ENCODE measurements at places on chromosomes 11 and 22.
A peak's percentile ranks its signal among the peaks of the same experiment; 100 is the strongest.

- no peak for DNase-seq
Observed at GRCh38 chr22:46747646-46748045, 9.6 kb upstream of the CERK start.

DNA sequence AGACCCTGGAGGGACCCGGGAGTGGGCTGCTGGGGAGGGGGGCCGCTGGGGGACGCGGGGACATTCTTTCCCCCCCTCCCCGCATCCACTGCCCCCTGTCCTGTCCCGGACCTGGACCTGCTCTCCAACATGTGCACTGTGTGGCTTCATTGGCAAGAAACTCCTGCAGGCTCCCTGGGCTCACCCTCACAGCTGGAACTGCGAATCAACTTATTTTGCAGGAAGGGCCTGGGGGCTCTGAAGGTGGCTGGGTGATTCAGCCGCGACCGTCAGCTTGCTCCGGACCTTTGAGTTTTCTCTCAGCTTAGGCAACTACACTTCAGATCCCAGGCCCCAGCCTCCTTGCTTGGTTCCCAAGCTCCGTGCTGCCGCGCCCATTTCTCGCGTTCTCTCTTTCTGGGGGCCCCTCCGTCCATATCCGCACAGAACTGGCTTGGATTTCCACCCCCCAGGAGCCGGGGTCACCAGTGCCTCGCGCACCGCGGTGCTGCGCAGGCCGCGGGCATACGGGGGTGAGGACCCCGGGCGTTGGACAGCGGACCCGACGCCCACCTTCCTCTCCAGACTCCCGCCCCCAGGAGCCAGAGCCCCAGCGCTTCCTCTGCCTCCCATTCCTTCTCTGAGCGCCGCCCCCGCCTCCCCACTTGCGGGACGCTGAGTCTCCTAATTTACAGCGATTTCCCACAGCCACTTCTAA is 471 bp upstream of the AHNAK start:
- peak; percentile 51 for DNase-seq

GRCh38 chr22:38953577-38954413 is 3.6 kb upstream of the APOBEC3A start:
- no peak for DNase-seq

GRCh38 chr11:73528013-73528412 is 69.9 kb downstream of the FAM168A start:
- no peak for DNase-seq

DNA sequence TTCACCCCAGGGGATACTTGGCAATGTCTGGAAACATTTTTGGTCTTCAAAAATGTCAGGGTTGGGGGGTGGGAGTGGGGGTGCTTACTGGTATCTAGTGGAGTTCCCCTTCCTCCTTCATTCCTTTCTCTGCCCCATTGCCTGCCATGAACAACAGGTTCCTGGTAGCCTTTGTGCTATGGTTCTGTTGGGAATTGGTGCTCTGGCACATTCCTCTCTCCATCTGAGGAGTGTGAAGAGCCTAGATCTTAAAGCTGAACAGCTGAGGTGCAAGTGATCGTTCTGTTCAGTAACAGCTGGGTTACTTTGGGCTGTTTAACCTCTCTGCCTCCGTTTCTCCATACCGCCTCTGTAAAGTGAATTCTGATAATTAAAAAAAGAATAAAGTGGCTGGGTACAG is 64.3 kb downstream of the C22orf31 start:
- no peak for DNase-seq

DNA sequence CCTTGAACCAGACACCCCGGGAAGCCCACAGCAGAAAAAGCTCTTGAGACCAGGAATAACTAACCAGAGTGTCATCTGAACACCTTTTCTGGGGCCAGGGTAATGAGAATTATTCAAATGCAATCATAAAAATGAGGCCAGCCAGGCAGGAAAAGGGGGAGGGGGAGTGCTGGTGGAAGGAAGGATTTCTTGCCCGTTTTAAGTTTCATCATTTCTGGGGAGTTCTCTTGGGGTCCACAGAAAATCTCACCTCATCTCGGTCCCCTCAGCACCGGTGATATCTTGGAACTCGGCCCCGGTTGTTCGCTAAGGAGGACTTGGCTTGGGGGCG is 495 bp upstream of the PKNOX2 start:
- no peak for DNase-seq

GRCh38 chr11:132848336-132848735 is 684.0 kb downstream of the OPCML start:
- no peak for DNase-seq

DNA sequence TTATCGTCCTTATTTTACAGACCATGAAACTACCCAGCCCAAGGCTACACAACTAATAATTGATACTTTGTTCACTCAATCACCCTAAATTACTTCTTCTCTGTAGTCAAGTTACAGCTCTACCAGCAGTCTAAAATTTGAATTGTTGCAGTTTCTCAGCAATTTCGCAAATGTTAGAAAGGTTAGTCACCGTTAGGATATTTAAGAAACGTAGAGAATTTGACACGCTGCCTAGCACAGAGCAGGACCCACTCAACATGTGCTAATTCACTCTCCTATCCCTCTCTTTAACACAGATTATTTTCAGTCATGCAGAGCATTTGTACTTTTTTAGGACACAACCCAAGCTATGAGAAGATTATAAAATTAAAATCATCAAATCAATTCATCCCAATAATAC is 771.1 kb upstream of the LUZP2 start:
- DNase-seq: no peak

DNA sequence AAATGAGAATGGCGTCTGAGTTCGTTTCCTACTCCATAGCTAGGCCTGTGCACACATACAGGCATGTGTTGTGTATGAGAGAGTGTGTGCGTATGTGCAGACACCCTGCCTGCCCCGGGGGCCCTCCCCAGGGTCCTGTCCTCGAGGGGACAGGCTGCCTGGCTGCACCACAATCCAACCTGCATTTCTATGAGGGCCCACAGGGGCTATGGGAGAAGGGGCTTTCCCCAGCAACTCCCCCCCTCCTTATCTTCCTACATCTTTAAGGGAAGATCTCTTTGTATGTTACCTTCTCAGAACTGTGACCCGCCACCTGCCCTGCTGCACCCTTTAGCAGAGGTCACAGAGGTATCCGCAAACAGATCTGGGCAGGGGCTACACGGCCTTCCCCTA is 14.9 kb downstream of the ADORA2A start:
- no peak for DNase-seq

GRCh38 chr11:204587-205109 is 2.6 kb downstream of the BET1L start:
- DNase-seq: no peak

GRCh38 chr11:16902182-16902581 is 112.0 kb downstream of the PLEKHA7 start:
- DNase-seq: no peak

DNA sequence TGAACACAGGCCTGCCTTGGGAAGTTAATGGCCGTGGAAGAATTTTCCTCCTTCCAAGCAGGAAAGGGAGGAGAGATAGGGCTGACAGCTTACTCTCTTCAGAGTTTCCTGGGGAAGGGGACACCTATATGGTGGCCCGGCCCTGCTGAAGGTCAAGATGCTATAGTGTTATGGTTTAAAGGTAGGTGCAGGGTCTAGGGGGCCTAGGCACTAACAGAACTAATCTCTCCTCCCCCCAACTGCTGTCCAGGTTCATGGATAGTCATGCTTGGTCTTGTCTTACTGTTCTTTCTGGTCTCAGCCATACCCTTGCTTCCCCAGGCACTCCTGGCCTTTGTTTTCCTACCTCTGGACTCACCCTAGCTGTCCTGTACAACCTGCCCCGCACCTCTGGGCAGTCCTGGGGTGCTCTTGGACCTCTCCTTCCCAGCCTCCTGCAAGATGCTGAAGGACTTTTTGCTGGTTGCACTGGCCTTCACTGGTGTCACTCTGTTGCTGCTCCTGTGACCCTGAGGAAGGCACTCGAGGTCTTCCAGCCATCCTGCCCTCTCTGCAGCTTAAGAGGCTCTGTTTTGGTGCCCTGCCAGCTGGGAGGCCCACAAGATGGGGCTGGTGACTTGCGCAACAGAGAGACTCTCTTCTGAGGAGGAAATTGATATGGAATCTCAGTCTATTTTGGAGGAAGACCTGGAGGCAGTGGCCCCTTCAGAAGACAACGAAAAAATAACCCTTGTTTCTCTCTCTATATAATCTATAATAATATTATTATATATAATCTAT is 17.9 kb downstream of the SEC14L3 start:
- DNase-seq: no peak

DNA sequence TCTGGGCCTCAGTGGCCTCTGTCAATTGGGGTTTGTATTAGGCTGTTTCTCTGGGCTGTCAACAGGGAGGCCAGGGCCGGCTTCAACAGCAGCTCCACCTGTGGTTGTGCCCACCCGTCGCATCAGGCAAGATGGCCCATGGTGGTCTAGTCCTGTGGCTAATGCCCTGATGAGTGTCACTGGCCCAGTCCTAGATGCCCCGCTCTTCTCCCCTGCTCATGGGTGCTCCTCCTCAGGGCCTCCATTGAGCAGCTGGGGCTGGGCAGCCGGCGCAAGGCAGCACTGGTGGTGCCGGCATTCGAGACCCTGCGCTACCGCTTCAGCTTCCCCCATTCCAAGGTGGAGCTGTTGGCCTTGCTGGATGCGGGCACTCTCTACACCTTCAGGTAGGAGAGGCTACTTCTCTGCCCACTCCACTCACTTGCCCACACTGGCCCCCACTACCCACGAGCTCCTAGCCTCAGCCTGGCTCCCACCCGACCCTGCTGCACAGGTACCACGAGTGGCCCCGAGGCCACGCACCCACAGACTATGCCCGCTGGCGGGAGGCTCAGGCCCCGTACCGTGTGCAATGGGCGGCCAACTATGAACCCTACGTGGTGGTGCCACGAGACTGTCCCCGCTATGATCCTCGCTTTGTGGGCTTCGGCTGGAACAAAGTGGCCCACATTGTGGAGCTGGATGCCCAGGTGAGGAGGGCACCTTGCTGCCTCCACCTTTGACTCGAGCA is 5.4 kb downstream of the LARGE2 start:
- DNase-seq: no peak

- DNase-seq: peak; percentile 75
Observed at GRCh38 chr22:50146439-50147238, 23.9 kb upstream of the PANX2 start.

DNA sequence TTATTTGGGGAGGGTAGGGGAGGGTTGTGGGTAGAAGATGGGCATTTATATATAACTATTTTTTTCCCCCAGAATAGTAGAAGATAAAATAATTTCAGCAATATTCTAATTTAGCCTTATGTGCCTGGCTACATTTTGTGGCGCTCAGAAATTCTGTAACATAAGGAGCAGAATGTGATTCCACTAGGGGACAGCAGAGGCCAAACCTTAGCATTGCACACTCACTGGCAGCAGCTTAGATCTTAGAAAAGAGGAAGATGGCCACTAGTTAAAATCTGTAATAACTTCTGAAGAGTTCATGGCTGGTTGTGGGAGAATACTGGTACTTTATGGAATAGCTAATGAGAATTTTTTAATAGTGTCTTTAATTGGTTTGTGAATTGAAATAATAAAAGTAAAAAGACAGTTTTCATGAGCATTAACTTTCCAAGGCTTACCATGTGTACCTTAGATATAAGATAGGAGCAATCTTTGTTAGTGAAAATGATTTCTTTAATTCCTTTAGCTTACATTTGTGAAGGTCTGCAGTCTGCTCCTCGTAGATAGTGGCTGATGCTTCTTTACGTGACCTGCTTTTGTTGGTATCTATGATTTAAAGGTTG is 33.1 kb downstream of the DDX10 start:
- peak; percentile 51 for DNase-seq

DNA sequence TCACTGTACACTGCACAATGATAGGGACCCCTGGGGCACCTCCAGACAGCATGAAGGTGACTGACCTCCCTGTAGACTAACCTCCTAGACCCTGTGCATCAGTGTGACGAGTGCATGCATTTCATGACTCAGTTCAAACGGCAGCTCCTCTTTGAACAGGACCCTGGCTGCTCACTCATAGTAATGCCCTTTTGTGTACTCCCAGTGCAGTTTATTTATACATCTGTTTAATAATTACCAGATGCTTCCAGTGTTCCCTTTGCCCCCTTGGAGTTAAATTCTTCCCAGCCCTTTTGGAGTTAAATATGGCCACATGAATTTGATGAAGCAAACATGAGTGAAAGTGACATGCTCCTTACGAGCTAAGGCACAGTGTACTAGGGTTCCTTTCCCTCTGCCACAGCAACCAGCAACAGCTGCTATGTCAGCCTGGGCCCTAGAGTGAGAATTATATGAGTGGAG is 72.4 kb downstream of the PANX1 start:
- peak; percentile 84 for DNase-seq

DNA sequence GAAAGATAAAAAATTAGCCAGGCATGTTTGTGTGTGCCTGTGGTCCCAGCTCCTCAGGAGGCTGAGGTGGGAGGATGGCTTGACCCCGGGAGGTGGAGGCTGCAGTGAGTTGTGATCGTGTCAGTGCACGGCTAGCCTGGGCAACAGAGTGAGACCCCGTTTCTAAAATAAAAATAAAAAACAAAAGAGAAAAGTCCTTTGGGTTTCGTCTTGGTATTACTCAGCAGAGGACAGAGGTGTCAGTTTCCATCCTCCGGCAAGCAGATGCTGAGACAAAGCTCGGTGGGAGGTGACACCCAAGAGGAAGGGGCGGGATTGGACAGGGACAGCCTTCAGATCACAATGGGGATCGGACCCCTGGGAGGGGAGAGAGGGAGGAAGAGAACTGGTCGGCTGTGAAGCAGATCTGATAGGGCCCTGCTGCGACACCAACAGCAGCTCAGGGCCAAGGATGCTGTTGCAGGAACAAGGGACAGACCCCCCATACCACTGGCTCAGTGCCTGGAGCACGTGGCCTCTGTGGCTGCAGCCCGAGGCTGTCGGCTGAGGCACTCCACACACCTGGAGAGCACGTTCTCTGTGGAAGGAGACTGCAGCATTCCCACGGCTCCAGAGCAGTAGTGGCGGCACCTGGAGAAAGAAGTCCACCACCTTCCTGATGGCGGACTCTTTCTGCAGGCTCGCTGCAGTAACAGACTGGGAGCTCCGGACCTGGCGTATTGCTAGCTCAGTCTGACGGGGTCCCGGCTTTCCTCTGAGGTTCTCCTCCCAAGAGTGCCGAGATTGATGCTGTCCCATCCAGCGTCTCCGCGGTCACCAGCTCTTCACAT is 5.2 kb upstream of the BID start:
- no peak for DNase-seq

- no peak for DNase-seq
Observed at GRCh38 chr22:26267856-26268255, 98.6 kb downstream of the SEZ6L start.

- no peak for DNase-seq
Observed at GRCh38 chr11:128724891-128725611, 31.2 kb downstream of the FLI1 start.

GRCh38 chr11:18449251-18449650 is 6.4 kb upstream of the LDHAL6A start:
- no peak for DNase-seq

GRCh38 chr22:38882972-38883622 is 11.1 kb upstream of the CBX6 start:
- DNase-seq: no peak

- no peak for DNase-seq
Observed at GRCh38 chr11:35227576-35228327, 88.8 kb downstream of the CD44 start.

- peak; percentile 73 for DNase-seq
Observed at GRCh38 chr11:46917762-46918082, 628 bp downstream of the LRP4 start.

GRCh38 chr22:43945632-43946383 is 9.4 kb upstream of the SAMM50 start:
- peak; percentile 63 for DNase-seq

All from retina (tissue), 1 donor.